ENCODE measurements at places on chromosomes 2 and 18. TPM values are rescaled to one million over a fixed set of nuclear protein-coding genes. Genes with fewer than 3 reads are reported as not detected.

SKA1 gene
- polyA plus RNA-seq, result 14.7 TPM

REG3G gene
- not detected for polyA plus RNA-seq

STPG4 gene
- polyA plus RNA-seq, result not detected

SLC8A1 gene
- polyA plus RNA-seq, result 2.5 TPM

TWSG1 gene
- 11.5 TPM for polyA plus RNA-seq

GAREM1 gene
- polyA plus RNA-seq, result 2.4 TPM

FEV gene
- not detected for polyA plus RNA-seq

SMAD4 gene
- 41.9 TPM for polyA plus RNA-seq

ABCA12 gene
- 0.05 TPM for polyA plus RNA-seq

TMEM169 gene
- 1.4 TPM for polyA plus RNA-seq

NEU2 gene
- not detected for polyA plus RNA-seq

ARHGAP25 gene
- polyA plus RNA-seq, result 2.0 TPM

NT5DC4 gene
- not detected for polyA plus RNA-seq

AQP12A gene
- not detected for polyA plus RNA-seq

ONECUT2 gene
- 0.82 TPM for polyA plus RNA-seq

CLHC1 gene
- 5.0 TPM for polyA plus RNA-seq

ARHGAP15 gene
- not detected for polyA plus RNA-seq

SLC16A14 gene
- polyA plus RNA-seq, result 0.57 TPM

KLF11 gene
- polyA plus RNA-seq, result 1.6 TPM

SPC25 gene
- 61.9 TPM for polyA plus RNA-seq

UGT1A4 gene
- polyA plus RNA-seq, result not detected

CROCC2 gene
- not detected for polyA plus RNA-seq

MEIS1 gene
- polyA plus RNA-seq, result not detected

COLEC12 gene
- polyA plus RNA-seq, result 2.0 TPM

PLEK gene
- polyA plus RNA-seq, result 0.06 TPM

SCN7A gene
- 0.10 TPM for polyA plus RNA-seq

CYTIP gene
- not detected for polyA plus RNA-seq

SKOR2 gene
- not detected for polyA plus RNA-seq

RASGRP3 gene
- polyA plus RNA-seq, result 0.19 TPM

CSRNP3 gene
- 7.2 TPM for polyA plus RNA-seq

MBD2 gene
- polyA plus RNA-seq, result 11.2 TPM

GPR45 gene
- not detected for polyA plus RNA-seq

CGREF1 gene
- 3.5 TPM for polyA plus RNA-seq

POMC gene
- polyA plus RNA-seq, result 8.5 TPM

SLC25A52 gene
- not detected for polyA plus RNA-seq

AGXT gene
- polyA plus RNA-seq, result not detected

COPS9 gene
- 651 TPM for polyA plus RNA-seq

CD226 gene
- polyA plus RNA-seq, result not detected

MARCHF7 gene
- polyA plus RNA-seq, result 101 TPM

PAX8 gene
- polyA plus RNA-seq, result 0.43 TPM

DUSP11 gene
- polyA plus RNA-seq, result 21.0 TPM

Measured in GM23338 (cell line).